WTC11 (cell line): ENCODE measurements at places on chromosomes 1 and 21.

GRCh38 chr21:38628349-38628748 is 130.1 kb upstream of the ERG start:
- peaks cover 15% of the 10 kb centered on the region for H3K36me3 ChIP-seq
- DNase-seq = peak; percentile 25
- peaks cover 29% of the 10 kb centered on the region for H3K4me1 ChIP-seq

- no peak overlapping the region for H3K4me3 ChIP-seq
- H3K4me1 ChIP-seq = peaks cover 6% of the 10 kb centered on the region
- peaks cover 25% of the 10 kb centered on the region for H3K36me3 ChIP-seq
These were observed 205.6 kb upstream of the KAZN start for GRCh38 chr1:14392859-14393365.

DNA sequence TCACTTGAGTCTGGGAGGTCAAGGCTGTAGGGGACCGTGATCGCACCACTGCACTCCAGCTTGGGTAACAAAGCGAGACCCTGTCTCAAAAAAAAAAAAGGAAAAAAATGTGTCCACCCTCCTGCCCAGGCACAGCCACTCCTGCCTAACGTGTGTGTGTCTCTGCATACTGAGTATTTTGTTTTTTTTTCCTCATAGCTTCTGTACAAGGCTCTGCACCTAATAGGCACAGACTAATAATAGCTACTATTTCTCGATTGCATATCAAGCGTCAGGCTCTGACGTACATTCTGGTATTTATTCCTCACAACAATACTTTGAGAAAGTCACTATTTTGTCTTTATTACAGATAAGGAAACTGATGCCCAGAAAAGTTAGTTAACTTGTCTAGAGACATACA is 5.0 kb downstream of the PTGFRN start:
- no peaks in the 10 kb centered on the region for H3K36me3 ChIP-seq
- no peak for DNase-seq
- H3K4me1 ChIP-seq = peaks cover 15% of the 10 kb centered on the region
- no peaks in the 10 kb centered on the region for H3K27me3 ChIP-seq
- no peak overlapping the region for H3K27ac ChIP-seq

GRCh38 chr21:21199342-21200102 is 201.3 kb downstream of the NCAM2 start:
- no peak overlapping the region for H3K4me3 ChIP-seq
- H3K36me3 ChIP-seq = no peaks in the 10 kb centered on the region
- H3K27me3 ChIP-seq = no peaks in the 10 kb centered on the region

- H3K36me3 ChIP-seq = no peaks in the 10 kb centered on the region
- H3K4me3 ChIP-seq = no peak overlapping the region
- H3K27me3 ChIP-seq = peaks cover 20% of the 10 kb centered on the region
- no peak overlapping the region for H3K27ac ChIP-seq
These were observed 29.8 kb downstream of the CDCP2 start for GRCh38 chr1:54122992-54123391.

- no peaks in the 10 kb centered on the region for H3K4me1 ChIP-seq
- no peak for DNase-seq
- H3K36me3 ChIP-seq = no peaks in the 10 kb centered on the region
- peaks cover 8% of the 10 kb centered on the region for H3K27me3 ChIP-seq
- H3K4me3 ChIP-seq = no peak overlapping the region
- H3K27ac ChIP-seq = no peak overlapping the region
These were observed 10.5 kb upstream of the TAF1A start for GRCh38 chr1:222600281-222600680.

DNA sequence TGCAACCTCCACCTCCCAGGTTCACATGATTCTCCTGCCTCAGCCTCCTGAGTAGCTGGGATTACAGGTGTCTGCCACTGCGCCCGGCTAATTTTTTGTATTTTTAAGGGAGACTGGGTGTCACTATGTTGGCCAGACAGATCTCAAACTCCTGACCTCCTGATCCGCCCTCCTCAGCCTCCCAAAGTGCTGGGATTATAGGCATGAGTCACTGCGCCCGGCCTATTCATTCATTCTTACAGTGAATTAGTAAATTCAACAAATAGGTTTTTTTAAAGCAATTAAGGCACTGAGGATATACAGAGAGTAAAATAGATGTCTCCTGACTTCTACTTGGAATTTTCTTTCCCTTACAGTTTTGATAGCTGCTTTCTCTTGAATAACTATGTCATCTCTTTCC is 43.5 kb downstream of the CDC42 start:
- H3K36me3 ChIP-seq = peaks cover 18% of the 10 kb centered on the region
- no peak overlapping the region for H3K27ac ChIP-seq
- DNase-seq = no peak
- no peak overlapping the region for H3K4me3 ChIP-seq
